ENCODE measurements at places on chromosomes 3 and 15. TPM values are rescaled to one million over a fixed set of nuclear protein-coding genes. Genes with fewer than 3 reads are reported as not detected.

ZNF860 gene
- total RNA-seq = not detected

XCR1 gene
- not detected for total RNA-seq

EOGT gene
- total RNA-seq = 10.8 TPM

NEK11 gene
- 3.5 TPM for total RNA-seq

MED12L gene
- 3.0 TPM for total RNA-seq

- no peak overlapping the region for H3K27ac ChIP-seq
- H3K27me3 ChIP-seq = no peaks in the 10 kb centered on the region
- no peaks in the 10 kb centered on the region for H3K4me1 ChIP-seq
Measured at GRCh38 chr3:28700728-28701127, 352.1 kb upstream of the AZI2 start.

DNA sequence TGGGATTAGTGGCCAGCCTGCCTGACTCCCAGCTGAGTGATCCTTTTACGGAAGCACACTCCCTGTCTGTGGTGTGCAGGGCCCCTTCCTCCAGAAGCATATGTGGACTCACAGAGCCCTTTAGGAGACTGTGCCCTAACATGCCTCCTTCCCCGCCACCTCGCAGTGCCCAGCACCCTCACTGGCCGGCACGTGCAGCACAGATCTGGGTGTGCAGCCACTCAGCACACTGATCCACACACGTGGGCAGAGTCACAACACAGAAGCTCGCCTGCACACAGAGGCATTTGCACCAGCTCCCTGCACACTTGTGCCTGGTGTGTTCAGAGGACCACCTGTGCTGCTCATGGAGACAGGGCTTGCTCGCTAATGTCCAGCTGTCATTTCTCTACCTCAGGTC lies 23.6 kb upstream of the CSPG4 start:
- H3K36me3 ChIP-seq = no peaks in the 10 kb centered on the region
- no peak overlapping the region for H3K4me3 ChIP-seq
- peaks cover 8% of the 10 kb centered on the region for H3K27me3 ChIP-seq
- H3K4me1 ChIP-seq = peaks cover 25% of the 10 kb centered on the region
- no peak for DNase-seq

DNA sequence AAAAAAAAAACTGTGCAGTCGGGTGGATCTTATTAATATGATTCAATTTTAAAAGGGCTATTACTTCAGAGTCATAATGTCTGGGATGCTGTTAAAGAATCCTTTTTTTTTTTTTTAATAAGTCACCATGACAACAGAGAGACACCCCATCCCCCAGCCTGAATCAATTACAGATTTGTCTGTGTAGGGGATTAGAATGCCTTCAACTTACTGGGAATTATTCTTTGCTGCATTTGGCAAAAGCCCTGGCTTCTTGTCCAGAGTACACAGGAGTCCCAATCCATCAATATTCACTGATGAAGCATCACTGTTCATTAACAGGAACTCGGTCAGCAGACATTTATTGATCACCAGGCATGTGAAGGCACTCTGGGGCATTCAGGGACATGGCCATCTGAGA lies 12.7 kb upstream of the PXYLP1 start:
- H3K27me3 ChIP-seq = no peaks in the 10 kb centered on the region
- H3K4me3 ChIP-seq = no peak overlapping the region
- no peak for DNase-seq
- H3K4me1 ChIP-seq = no peaks in the 10 kb centered on the region
- no peaks in the 10 kb centered on the region for H3K36me3 ChIP-seq
- no peak overlapping the region for H3K27ac ChIP-seq

DNA sequence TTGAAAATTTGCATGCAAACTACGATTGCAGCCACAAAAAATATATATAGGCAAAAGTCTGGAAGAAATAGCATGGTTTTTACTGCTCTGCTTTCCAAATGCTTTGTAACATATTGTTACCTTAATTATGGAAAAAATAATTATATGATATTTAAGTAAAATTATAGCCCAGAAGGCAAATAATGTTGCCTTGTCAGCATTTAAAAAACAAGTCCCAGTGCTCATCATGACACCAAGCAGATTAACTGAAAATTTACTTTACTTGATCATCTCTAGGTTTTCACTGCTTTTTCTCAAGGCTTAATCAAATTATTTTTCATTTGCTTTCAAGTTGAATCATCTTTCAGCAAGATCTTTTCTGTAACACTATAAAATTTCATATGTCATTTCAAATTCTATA lies 262.9 kb downstream of the ZMAT3 start:
- no peaks in the 10 kb centered on the region for H3K36me3 ChIP-seq
- no peak overlapping the region for H3K4me3 ChIP-seq
- no peak for DNase-seq
- H3K27me3 ChIP-seq = no peaks in the 10 kb centered on the region
- H3K4me1 ChIP-seq = no peaks in the 10 kb centered on the region

DNA sequence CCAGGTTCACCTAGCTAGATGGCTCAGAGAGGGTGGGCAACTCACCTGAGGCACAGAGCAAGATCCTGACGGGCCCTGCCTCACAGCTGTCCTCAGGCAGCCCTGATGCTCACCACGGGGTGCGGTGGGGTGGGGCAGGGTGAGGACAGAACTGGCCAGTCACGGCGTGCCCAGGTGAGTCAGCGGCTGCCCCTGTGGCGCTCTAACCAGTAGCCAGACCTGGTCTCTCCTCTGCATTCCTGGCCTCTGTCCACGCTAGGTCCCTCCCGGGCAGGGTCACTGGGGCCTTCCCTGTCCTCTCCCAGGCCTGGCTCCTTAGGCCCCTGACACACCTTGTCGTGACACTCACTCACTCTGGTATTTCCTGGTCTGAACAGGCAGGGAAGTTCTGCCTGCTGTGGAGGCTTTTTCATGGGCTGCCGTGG lies 901 bp downstream of the ALS2CL start:
- no peaks in the 10 kb centered on the region for H3K36me3 ChIP-seq
- peaks cover 13% of the 10 kb centered on the region for H3K27me3 ChIP-seq
- H3K4me3 ChIP-seq = peak overlapping the region; percentile 41
- H3K27ac ChIP-seq = no peak overlapping the region
- DNase-seq = no peak
- peaks cover 43% of the 10 kb centered on the region for H3K4me1 ChIP-seq

GRCh38 chr3:33541918-33542317 lies 101.7 kb upstream of the UBP1 start:
- no peaks in the 10 kb centered on the region for H3K27me3 ChIP-seq
- no peak overlapping the region for H3K4me3 ChIP-seq
- no peaks in the 10 kb centered on the region for H3K4me1 ChIP-seq

DNA sequence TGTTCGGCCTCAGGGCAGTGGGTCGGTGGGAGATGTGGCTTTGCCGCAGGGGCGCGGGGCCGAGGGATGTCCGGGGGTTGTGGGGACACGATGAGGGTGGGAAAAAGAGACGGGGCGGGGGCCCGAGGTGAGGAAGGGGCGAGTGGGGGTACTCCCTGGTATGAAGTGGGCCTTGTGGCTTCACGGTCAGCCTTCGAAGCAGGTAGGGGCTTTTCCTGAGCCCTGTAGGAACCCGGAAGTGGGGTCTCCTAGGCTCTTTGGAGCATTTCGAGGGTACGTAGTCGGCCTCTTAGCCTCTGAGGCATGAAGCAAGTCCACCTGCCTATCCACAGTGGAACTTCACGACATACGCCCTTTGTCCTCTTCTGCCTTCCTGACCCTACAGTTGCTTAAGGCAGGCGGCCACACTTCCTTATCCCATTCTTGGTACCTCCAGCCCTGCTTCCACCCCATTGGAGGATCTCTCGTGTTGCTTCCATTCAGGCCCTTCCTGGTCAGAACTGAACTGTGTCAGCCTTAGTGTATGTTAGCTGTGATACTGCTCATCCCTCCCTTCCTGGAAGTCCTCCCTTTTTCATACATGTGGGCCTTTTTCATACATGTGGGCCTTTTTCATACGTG lies 389 bp downstream of the ARPC4 start:
- peak overlapping the region; percentile 88 for H3K27ac ChIP-seq
- peaks cover 49% of the 10 kb centered on the region for H3K4me1 ChIP-seq
- H3K4me3 ChIP-seq = peak overlapping the region; percentile 79
- no peaks in the 10 kb centered on the region for H3K27me3 ChIP-seq
- DNase-seq = peak; percentile 57

- no peak for DNase-seq
- H3K27ac ChIP-seq = no peak overlapping the region
- H3K4me3 ChIP-seq = no peak overlapping the region
- no peaks in the 10 kb centered on the region for H3K27me3 ChIP-seq
Measured at GRCh38 chr3:110526777-110527727, 544.6 kb upstream of the NECTIN3 start.

DNA sequence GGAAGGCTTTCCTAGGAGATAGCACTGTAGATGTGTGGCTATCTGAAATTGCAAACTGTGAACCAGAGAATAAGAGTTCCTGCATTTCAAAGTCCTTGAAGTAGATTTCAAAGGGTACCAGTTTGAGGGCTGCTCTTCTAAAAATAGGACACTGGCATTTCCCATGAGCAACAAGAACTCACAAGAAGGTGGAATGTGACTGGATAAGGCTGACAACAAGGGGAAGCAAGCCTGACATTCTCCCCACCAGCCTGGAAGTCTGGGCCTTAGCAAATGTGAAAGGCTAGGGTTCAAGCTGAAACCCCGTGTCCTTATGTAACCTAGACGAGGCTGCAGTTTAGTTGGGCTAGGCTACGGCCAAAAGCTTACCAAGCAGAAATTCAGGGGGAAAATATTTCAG lies 18.7 kb upstream of the TJP1 start:
- DNase-seq = no peak
- H3K4me1 ChIP-seq = no peaks in the 10 kb centered on the region
- peaks cover 5% of the 10 kb centered on the region for H3K27me3 ChIP-seq
- H3K36me3 ChIP-seq = no peaks in the 10 kb centered on the region
- no peak overlapping the region for H3K27ac ChIP-seq

DNA sequence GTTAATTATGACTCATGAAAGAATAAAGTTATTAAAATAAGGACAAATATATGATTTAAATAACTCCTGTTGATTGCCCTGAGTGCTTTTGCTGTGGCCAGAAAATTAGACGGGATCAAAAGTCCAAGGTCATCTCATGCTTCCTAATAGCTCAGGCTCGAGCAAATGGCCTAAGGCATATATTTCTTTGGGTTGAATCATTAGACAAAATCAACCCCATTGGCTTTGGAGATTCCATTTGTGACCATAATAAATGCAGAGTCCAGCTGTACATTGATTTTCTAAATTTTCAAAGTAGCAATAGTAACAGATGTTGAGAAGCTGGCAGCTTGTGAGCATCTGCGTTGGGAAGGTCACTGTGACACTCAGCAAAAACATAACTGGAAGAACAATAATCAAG lies 464.5 kb upstream of the TGFBR2 start:
- H3K4me1 ChIP-seq = no peaks in the 10 kb centered on the region
- no peak overlapping the region for H3K27ac ChIP-seq
- H3K4me3 ChIP-seq = no peak overlapping the region
- no peak for DNase-seq
- H3K36me3 ChIP-seq = no peaks in the 10 kb centered on the region

DNA sequence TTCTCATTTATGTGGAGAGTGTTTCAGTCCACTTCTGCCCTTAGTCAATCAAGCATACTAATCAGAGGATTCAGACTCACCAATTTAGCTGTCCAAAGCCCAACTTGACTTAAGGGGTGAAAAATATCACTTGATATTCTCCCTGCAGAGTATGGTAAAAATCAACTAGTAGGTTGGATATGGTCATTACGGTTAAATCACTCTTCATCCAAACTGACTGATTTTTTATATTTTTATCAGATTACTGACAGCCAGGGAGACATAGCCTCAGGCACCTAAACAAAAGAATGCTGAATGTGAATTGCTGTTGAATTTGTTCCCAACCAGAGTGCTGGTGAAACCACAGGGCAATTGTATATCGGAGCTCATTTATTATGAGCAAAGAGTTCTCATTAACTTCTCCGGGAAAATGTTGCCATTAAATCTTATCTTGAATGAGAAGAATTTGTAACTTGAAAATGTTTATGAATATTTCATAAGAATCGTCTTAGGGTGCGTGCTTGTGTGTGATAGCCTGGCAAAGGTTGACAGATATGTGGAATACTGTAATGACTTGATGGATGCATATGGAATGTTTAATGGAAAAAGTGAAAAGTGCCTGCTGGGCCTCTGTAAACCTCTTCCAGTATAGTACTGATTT lies 411.2 kb downstream of the NAALADL2 start:
- H3K36me3 ChIP-seq = no peaks in the 10 kb centered on the region
- H3K27ac ChIP-seq = no peak overlapping the region
- no peaks in the 10 kb centered on the region for H3K27me3 ChIP-seq

GRCh38 chr15:58524247-58524646 lies 92.5 kb downstream of the LIPC start:
- H3K27ac ChIP-seq = no peak overlapping the region
- no peak overlapping the region for H3K4me3 ChIP-seq
- H3K36me3 ChIP-seq = no peaks in the 10 kb centered on the region
- DNase-seq = no peak

- H3K4me3 ChIP-seq = no peak overlapping the region
- no peaks in the 10 kb centered on the region for H3K4me1 ChIP-seq
- H3K27me3 ChIP-seq = no peaks in the 10 kb centered on the region
- H3K36me3 ChIP-seq = peaks cover 27% of the 10 kb centered on the region
- no peak overlapping the region for H3K27ac ChIP-seq
- no peak for DNase-seq
Measured at GRCh38 chr3:184907681-184908649, 96.0 kb downstream of the VPS8 start.

DNA sequence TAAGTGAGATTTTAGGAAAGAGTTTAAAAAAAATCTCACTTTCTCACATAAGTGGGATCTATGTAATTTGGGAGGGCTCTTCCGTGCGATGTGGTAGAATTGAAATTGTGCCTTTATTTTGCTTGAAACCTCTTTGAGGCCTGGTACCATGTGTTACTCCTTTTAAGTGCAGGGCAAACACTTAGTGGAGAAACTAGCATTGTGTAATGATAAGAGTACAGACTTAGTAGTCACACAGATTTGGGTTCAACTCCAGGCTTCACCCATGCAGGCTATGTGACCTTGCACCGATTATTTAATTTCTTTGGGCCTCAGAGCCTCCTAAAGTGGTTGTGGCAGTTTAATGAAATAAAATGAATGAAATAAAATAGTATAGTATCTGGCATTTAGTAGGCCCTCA lies 2.4 kb downstream of the PSMA4 start:
- H3K36me3 ChIP-seq = peaks cover 43% of the 10 kb centered on the region
- no peak for DNase-seq
- H3K27ac ChIP-seq = no peak overlapping the region
- H3K4me3 ChIP-seq = no peak overlapping the region
- no peaks in the 10 kb centered on the region for H3K27me3 ChIP-seq

- H3K27me3 ChIP-seq = no peaks in the 10 kb centered on the region
- DNase-seq = no peak
- no peak overlapping the region for H3K4me3 ChIP-seq
- H3K4me1 ChIP-seq = peaks cover 13% of the 10 kb centered on the region
Measured at GRCh38 chr3:112137781-112138180, 4.7 kb upstream of the GCSAM start.

GRCh38 chr15:48343865-48344264 lies 12.6 kb downstream of the DUT start:
- no peaks in the 10 kb centered on the region for H3K4me1 ChIP-seq
- peaks cover 16% of the 10 kb centered on the region for H3K36me3 ChIP-seq
- no peak overlapping the region for H3K27ac ChIP-seq
- no peaks in the 10 kb centered on the region for H3K27me3 ChIP-seq
- no peak for DNase-seq
- no peak overlapping the region for H3K4me3 ChIP-seq

DNA sequence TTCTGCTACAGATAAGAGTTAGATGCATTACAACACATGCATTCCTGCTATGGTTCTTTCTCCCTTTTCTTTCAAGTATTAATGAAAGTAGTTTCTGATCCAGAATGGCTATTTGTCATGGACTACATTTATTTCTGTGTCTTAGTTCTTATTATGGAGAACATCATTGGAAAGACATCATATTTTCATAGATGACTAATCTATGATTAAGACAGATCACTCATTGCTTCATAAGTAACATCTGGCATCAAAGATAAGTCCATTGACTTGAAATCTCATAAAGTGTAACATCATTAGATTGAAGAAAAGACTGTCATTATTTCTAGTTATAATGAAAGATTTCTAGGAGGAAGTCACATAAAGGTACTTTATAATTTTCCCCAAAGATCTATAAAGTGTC lies 366.7 kb downstream of the NSUN3 start:
- H3K4me1 ChIP-seq = no peaks in the 10 kb centered on the region
- no peak overlapping the region for H3K4me3 ChIP-seq
- H3K36me3 ChIP-seq = no peaks in the 10 kb centered on the region
- DNase-seq = no peak
